Occipital lobe (tissue), 3 donors: ENCODE measurements at places on chromosomes 7 and 10.

DNA sequence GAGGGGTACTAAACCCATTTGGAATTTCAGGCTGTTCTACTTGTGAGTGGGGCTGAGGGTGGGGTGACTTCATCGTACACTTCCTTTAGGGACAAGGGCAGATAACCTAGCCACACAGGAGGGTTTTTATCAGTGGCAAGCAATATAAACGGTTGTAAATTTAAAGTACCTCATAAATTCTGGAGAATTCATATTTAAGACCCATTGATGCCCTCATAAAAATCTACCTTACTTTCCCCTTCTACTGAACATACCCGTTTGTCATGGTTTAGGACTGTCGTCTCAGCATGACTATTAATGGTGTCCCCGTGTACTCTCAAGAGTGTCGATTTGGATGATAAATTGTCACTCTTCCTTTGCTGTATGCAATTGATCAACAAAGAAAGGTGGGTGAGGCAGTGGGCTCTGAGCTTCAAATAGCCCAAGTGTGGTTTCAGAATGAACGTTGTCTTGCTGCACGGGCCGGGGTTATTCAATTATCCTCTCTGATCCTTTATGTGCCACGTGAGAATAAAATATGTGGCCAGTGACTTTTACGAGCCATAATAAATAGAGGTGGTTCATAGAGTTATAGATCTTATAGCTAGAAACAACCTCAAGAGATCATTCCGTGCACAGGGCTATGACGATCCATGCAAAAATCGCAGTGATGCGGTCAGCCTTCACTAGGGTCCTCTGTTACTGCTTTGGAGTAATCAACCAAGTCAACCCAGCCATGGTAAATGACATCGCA is 82.2 kb downstream of the FAM107B start:
- DNase-seq, result no peak

- DNase-seq, result no peak
These were observed 7.6 kb upstream of the LARP4B start for GRCh38 chr10:938941-939678.

DNA sequence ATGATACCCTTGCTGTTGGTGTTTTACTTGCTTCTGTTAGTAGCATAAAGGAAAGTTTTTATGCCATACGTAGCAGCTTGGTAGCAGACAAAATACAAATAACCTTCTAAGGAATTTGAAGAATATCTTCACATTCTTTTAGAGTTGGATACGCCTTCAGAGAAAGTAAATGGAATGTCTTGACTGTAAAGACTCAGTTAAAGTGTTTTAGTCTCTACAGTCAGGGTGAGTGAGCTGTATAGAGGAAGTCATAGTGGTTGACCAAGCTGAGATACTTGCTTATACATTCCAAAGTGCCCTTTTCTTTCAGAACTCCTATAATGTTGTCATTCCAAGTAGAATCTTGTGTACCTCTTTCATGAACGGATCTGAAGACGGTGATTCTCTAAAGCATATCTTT is 37.7 kb downstream of the RABGEF1 start:
- no peak for DNase-seq

GRCh38 chr7:22791204-22792158 is 31.2 kb downstream of the TOMM7 start:
- DNase-seq, result no peak

DNA sequence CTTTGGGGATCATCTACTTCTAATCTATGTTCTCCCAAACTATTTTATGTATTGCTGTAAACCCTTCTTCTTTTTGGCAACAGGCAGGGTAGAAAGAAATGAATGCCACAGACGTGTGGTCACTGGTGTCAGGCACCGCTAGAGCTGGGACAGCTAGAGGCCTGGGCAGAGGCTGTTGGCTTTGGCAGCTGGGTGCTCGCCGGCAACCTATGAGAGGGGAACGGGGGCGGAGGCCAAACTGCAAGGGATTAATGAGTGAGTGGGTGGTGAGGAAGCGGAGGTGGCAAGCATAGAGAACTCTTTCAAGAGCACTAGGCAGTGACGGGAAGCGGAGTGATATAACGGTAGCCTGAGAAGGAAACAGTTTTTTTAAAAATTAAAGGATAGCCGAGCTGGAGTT is 78.5 kb downstream of the CREB5 start:
- DNase-seq, result no peak

- DNase-seq, result no peak
These were observed 1.6 kb upstream of the LYZL2 start for GRCh38 chr10:30631188-30631587.

DNA sequence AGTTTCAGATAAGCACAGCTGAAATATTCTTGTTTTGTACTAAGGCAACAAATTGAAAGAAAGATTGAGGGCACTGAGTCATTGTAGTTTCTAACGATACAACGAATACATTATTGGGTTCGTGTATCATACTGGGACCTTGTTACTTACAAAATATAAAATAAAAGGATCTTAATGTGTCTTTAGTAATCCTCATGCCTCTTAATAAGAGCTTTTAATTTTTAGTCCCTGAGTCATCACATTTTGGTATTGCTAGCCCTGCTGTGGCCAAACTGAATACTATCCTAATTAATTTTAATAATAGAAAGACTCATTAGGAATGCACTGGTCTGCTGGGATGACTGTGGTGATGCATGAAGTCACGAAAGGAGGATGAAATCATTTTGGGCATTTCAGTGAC is 309.7 kb downstream of the EXOC4 start:
- no peak for DNase-seq

- no peak for DNase-seq
These were observed 69.8 kb upstream of the BAIAP2L1 start for GRCh38 chr7:98470485-98471240.

- DNase-seq, result no peak
These were observed 129.3 kb downstream of the FAM107B start for GRCh38 chr10:14645239-14645960.

DNA sequence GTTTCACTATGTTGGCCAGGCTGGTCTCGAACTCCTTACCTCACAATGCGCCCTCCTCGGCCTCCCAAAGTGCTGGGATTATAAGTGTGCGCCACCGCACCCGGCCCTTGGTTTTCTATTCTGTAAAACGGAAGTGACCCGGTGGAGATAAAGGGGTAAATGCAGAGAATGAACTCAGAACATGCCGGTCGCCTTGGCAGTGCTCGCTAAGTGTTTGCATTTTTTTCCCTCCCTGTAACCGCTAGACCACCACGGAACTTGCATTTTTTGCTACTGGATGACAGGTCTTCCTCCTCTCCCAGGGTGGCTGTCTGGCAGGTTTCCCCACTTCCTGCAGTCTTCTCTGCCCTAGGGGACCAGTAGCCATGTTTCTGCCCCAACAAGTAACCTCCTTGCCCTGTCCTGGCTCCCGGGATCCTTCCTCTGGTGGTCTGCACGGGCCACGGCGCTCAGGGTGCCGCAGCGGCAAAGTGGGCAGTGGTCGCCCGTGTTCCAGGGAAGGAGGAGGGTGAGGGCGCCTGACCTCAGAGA is 18.8 kb upstream of the GNA12 start:
- DNase-seq, result no peak

DNA sequence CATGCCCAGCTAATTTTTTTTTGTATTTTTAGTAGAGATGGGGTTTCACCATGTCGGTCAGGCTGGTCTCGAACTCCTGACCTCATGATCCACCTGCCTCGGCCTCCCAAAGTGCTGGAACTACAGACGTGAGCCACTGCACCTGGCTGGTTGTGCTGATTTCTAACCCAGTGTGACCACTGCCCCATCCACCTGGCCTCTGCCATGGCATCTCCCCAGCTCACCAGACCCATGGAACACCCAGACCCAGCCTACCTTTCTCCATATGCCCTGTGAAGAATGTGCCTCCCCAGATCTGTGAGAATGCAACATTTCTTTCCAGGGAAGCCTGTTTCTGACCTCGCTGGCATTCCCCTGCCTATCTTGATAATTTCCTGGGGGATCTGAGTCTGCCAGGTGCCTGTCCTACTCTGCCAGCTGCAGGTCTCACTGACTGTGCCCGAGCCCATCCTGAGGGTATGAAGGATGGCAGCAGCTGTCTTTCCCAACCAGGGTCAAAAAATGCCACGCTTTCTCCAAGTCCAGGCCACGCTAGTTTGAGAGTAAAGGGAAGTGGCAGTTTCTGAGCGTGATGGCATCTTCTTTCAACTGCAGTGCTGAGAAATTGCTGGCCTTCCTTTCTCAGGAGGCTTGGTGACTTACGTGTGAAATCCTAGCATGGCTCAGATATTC is 324.4 kb upstream of the ZNF32 start:
- DNase-seq, result no peak

GRCh38 chr10:46025406-46025805 is 5.0 kb downstream of the NCOA4 start:
- no peak for DNase-seq

GRCh38 chr7:30866939-30867338 is 44.7 kb upstream of the AQP1 start:
- no peak for DNase-seq
